ENCODE measurements at places on chromosomes 16 and 17. TPM values are rescaled to one million over a fixed set of nuclear protein-coding genes. Genes with fewer than 3 reads are reported as not detected.

Gene C17orf67
- total RNA-seq, result 5.0 TPM

Gene PRR29
- 1.5 TPM for total RNA-seq

Gene WFDC1
- total RNA-seq, result not detected

Gene COPZ2
- 4.1 TPM for total RNA-seq

Gene CBLN1
- total RNA-seq, result not detected

Gene TAT
- not detected for total RNA-seq

Gene PRRT2
- 0.64 TPM for total RNA-seq

Gene C16orf46
- 0.34 TPM for total RNA-seq

Gene ADAD2
- total RNA-seq, result 0.18 TPM

GRCh38 chr17:43818966-43819365 is 14.0 kb downstream of the MPP3 start:
- no peaks in the 10 kb centered on the region for H3K36me3 ChIP-seq
- no peaks in the 10 kb centered on the region for H3K4me1 ChIP-seq
- no peaks in the 10 kb centered on the region for H3K27me3 ChIP-seq
- no peak for DNase-seq
- no peak overlapping the region for H3K27ac ChIP-seq

- H3K4me1 ChIP-seq, result peaks cover 6% of the 10 kb centered on the region
- H3K4me3 ChIP-seq, result no peak overlapping the region
- H3K36me3 ChIP-seq, result no peaks in the 10 kb centered on the region
Observed at GRCh38 chr17:72426948-72427760, 306.3 kb downstream of the SOX9 start.

DNA sequence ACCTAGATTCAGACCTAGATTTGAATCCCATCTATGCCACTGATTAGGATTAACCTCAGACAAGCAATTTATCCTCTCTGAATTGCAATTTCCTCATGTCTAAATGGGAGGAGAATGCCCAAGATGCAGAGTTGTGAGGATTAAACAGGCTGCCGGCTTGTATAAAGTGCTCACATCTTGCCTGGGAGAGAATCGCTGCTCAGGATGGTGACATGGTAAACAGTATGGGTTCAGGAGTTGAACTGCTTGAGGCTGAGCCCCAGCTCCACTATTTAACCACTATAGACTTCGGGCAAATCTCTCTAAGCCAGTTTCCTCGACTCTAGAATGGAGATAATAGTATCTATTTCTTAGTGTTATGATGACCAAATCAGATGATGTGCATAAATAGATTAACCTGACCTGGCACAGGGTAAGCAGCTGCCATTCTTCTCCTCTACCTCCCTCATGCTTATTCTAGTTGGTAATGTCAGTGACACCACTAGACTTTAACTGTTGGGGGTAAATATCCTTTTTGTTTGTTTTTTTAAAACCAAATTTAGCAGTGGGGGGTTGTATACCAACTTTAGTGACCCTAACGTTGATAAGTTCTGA is 732 bp upstream of the RPL27 start:
- H3K4me3 ChIP-seq, result peak overlapping the region; percentile 95
- H3K27me3 ChIP-seq, result no peaks in the 10 kb centered on the region
- peaks cover 31% of the 10 kb centered on the region for H3K4me1 ChIP-seq
- DNase-seq, result no peak
- H3K27ac ChIP-seq, result peak overlapping the region; percentile 99

DNA sequence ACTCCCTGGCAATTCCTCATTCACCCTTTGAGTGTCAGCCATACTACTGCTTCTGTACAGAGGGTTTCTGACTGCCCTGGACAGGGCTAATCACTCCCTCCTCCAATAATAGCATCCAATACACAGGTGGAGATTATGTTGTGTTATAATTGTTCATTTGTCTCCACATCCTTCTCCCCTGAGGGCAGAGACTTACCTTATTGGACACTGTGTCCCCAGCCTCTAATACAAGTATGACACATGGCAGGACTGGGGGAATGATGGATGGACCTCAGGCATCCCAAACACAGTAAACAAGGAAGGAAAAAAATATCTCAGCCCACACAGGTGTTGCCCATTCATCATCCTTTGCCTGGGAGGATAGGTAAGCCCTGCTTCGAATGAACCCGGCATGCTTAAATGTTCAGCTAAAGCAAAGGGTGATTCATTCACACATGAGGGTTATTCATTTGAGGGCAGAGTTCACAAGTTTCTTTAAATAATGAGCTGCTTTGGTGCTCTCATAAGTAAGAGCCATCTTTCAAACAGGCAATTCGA is 34.8 kb downstream of the MMD start:
- H3K27ac ChIP-seq, result no peak overlapping the region
- H3K4me3 ChIP-seq, result no peak overlapping the region
- no peaks in the 10 kb centered on the region for H3K4me1 ChIP-seq
- peaks cover 2% of the 10 kb centered on the region for H3K27me3 ChIP-seq
- DNase-seq, result no peak

- H3K27me3 ChIP-seq, result no peaks in the 10 kb centered on the region
- H3K27ac ChIP-seq, result no peak overlapping the region
- H3K36me3 ChIP-seq, result peaks cover 8% of the 10 kb centered on the region
Observed at GRCh38 chr17:15431766-15432165, 35.7 kb downstream of the CDRT4 start.

GRCh38 chr16:86519649-86520316 is 9.5 kb downstream of the FOXF1 start:
- H3K27me3 ChIP-seq, result peaks cover 35% of the 10 kb centered on the region
- no peaks in the 10 kb centered on the region for H3K36me3 ChIP-seq
- peaks cover 3% of the 10 kb centered on the region for H3K4me1 ChIP-seq

GRCh38 chr17:48472411-48473281 is 42.6 kb upstream of the SKAP1 start:
- no peak for DNase-seq
- no peak overlapping the region for H3K27ac ChIP-seq
- no peaks in the 10 kb centered on the region for H3K36me3 ChIP-seq
- peaks cover 5% of the 10 kb centered on the region for H3K27me3 ChIP-seq
- H3K4me3 ChIP-seq, result no peak overlapping the region

GRCh38 chr17:9760266-9760665 is 31.1 kb downstream of the DHRS7C start:
- H3K4me1 ChIP-seq, result no peaks in the 10 kb centered on the region
- H3K36me3 ChIP-seq, result no peaks in the 10 kb centered on the region
- peaks cover 8% of the 10 kb centered on the region for H3K27me3 ChIP-seq
- DNase-seq, result no peak

DNA sequence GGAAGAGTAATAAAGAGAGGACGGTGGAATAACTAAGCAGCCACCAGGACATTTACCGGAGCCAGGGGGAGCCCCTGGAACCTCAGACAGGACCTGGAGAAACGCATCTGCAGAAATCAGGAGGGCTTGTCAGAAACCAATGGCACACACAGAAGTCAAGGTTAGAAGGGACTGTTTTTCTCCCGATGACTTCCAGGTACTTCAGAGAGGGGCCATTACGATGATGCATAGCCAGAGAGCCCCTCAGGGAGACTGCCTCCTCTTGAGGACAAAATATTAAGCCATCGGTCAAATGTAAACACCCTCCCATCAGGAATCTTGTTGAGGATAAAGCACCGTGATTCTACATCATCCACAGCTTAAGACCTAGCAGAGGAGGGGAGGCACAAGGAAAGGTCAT is 333.6 kb upstream of the CDH5 start:
- peaks cover 4% of the 10 kb centered on the region for H3K27me3 ChIP-seq
- H3K27ac ChIP-seq, result no peak overlapping the region
- DNase-seq, result no peak
- no peaks in the 10 kb centered on the region for H3K36me3 ChIP-seq

GRCh38 chr16:88790312-88791211 is 5.5 kb upstream of the PIEZO1 start:
- DNase-seq, result peak; percentile 83
- no peaks in the 10 kb centered on the region for H3K36me3 ChIP-seq
- H3K27me3 ChIP-seq, result no peaks in the 10 kb centered on the region
- H3K4me1 ChIP-seq, result peaks cover 45% of the 10 kb centered on the region

- H3K27me3 ChIP-seq, result no peaks in the 10 kb centered on the region
- peaks cover 13% of the 10 kb centered on the region for H3K36me3 ChIP-seq
- H3K4me1 ChIP-seq, result peaks cover 94% of the 10 kb centered on the region
- no peak overlapping the region for H3K4me3 ChIP-seq
Observed at GRCh38 chr16:3873482-3874173, 6.9 kb downstream of the CREBBP start.

DNA sequence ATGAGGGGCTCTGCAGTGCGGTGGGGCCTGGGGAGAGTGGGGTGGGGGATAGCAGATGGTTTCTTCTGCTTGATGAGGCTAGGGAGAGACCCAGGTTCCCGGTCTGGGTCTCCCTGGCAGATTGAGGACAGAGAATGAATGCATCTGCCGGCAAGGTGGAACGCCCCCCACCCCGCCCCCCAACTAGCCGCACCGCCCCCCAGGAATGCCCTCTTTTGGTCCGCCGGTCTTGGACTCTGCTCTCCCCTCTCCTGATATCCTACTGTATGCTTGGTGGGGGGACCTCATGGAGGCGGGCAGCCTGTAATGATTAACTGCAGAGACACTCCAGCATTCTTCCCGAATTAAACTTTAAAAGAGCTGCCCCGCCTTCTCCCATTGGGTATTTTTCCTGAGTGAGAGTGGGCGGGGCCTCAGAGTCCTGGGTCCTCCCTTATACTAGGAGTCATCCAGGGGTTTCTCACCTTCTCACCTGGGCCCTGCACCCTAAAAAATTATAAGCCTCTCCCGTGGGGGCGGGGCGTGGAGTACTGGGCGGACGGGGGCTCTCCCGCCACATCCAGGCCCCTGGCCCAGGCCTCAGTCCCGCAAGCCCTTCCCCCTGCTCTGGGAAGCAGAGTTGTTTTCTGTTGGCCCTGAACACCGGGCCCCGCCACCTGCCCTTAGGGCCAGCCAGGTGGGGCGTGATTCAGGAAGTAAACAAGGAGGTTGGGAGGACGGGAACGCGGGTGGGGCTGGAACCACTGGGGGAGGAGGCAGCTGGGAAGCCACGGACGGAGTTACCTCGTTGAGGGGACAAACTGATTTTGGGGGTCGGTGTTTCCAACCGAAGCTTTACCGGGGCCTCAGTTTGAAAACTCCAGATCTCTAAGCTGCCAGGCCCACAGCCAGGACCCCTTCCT is 1.5 kb downstream of the GRB7 start:
- H3K4me1 ChIP-seq, result peaks cover 24% of the 10 kb centered on the region
- H3K27ac ChIP-seq, result no peak overlapping the region
- no peaks in the 10 kb centered on the region for H3K36me3 ChIP-seq
- peak overlapping the region; percentile 70 for H3K4me3 ChIP-seq
- DNase-seq, result no peak

All from activated CD4-positive, alpha-beta T cell treated with anti-CD3 and anti-CD28 coated beads for 36 hours (primary cell).